ENCODE measurements at places on chromosomes 1 and 21. TPM values are rescaled to one million over a fixed set of nuclear protein-coding genes. Genes with fewer than 3 reads are reported as not detected.

DNA sequence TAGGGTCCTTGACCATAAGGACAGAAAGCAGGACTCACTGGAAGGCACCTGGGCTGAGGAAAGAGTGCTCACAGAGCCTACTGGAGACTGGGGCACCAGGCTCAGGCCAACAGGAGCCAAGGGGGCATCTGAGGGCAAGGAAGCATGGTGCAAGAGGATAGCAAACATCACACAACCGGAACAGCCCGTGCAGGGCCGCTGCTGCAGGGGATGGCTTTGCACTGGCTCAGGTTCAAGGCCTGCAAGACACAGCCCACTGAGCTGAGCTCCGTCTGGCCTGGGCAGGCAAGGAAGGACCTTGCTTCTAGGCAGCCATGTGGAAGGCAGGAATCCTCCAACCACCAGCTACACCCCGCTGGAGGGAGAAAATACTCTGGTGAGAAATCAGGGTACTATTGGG, 59.8 kb upstream of the KIF26B start:
- no peak for DNase-seq

The GPR153 gene
- total RNA-seq = 7.5 TPM

- no peak for DNase-seq
These were observed 2.0 kb downstream of the CSRP1 start for GRCh38 chr1:201504799-201505502.

The PGLYRP4 gene
- 0.27 TPM for total RNA-seq

The IFNLR1 gene
- total RNA-seq = 10.9 TPM

The MAGOH gene
- total RNA-seq = 68.3 TPM
